ENCODE measurements at places on chromosomes 11 and 22.

DNA sequence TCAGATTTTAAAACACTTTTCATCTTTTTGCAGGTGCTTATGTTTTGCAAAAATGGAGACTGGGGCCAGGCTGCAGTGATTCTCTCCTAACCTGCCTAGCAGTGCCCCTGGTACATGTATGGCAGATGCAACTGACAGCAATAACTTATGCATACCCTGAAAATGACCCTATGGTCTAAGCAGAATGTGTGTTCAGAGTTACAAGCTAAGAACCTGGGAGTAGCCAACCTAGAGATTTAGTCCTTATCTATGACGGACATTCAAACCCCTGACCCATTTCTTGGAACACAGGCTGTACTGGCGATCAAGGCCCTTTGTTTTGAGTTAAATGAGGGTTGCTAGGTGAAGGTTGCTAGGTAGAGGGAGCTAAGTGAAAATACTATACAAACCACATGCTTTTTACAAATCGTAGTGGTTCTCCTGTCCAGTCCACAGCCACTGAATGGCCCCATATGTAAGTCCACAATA is 184.9 kb upstream of the SESN3 start:
- no peak for DNase-seq

DNA sequence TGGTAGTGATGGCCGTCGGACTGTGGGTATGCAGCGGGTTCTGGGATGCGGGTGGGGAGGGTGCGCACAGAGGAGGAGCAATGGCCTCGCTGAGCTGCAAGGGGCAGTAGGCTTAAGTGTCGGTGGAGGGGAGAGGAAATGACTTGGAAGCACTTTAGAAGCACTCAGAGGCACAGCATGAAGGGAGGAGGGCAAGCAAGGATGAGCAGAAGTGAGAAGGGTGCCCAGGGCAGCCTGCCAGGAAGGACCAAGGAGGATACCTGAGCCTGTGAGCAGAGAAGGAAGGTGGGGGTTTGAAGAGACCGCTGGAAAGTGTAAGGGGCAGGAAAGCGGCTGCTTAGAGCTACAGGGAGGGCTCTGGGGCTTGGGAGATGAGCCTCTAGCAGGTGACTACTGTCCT is 330 bp downstream of the SLC5A1 start:
- no peak for DNase-seq

DNA sequence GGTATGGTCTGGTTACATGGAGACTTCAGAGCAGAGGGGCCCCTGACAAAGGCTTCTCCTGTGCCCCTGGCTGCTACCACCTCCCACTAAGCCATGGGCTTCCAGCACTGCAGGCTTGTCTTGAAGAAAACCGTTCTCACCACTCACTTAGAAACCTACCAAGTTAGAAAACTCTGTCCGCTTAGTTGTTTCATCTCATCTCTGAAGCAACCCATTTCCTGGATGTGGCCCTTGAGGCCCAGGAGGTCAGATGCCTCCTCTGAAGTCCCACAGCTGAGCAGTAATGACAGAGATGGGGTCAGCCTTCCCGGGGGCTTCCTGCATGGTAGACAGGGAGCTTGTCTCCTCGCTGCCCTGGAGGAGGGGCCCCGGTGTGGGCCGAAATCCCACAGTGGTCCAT is 12.9 kb downstream of the CSF2RB start:
- DNase-seq, result no peak

GRCh38 chr11:123519055-123519796 is 89.2 kb downstream of the GRAMD1B start:
- no peak for DNase-seq

- no peak for DNase-seq
Observed at GRCh38 chr22:38296372-38296771, 20.9 kb downstream of the CSNK1E start.

- no peak for DNase-seq
Observed at GRCh38 chr11:2737866-2738265, 38.1 kb upstream of the KCNQ1OT1 start.

DNA sequence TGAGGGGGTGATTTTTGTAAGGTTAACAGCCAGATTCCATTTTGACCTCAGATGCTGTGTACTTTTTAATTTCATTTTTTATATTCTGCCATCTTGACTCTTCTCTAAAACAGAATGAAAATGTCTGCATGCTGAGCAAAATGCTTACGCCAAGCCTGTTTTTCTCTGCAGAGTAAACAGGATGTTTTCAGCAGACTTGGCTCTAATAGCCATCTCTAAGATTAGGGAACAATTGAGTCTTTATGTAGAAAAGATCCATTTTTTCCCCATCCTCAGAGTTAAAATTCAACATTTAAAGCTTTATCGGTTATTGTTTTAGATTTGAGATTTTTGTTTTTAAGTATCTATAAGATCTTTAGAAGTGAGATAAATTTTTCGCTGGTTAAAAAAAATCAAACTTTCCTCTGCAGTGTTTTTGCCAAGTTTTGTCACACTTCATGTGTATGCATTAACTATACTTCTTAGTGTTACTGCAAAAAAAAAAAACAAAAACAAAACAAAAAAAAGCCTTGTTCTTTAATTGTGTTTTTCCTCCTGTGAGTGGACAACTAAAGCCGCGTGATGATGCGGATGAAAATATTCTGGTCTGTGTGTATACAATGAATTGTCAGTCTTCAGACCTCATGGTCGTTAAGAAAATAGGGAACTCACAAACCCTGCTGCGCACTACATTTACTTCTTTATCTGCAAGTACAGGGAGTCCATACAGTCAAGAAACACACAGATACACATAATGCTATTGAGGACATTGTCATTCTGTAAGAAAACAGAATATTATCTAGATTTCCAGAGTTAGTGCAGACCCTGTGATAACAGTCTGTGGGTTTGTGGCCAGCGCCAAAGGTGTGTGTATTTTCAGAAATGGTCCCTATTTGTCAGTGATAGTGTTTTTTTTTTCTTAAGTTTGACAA is 17.5 kb upstream of the ADSL start:
- no peak for DNase-seq

DNA sequence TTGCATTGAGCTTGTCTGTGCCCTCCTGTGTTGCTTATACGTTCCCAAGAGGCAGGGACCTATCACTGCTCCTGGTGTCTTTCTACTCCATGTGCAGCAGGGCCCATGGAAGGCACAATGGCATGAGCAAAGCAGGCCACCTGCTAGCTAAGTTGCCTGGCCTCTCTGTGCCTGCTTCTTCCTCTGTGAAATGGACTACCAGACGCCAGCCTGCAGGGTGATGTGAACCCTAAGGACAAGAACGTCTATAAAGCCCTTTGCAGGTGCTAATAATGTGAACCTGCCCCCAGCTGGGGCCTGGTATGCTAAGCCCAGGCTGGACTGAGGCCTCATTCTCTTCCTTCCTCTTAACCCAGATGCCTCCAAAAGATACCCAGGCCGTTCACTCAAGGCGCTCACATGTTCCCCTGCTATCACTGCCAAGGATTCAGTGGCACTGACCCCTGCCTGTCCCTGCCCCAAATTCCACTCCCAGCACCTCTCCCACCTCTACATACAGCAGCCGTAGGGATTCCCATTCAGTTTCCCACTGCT is 4.0 kb downstream of the GUCD1 start:
- DNase-seq, result no peak

DNA sequence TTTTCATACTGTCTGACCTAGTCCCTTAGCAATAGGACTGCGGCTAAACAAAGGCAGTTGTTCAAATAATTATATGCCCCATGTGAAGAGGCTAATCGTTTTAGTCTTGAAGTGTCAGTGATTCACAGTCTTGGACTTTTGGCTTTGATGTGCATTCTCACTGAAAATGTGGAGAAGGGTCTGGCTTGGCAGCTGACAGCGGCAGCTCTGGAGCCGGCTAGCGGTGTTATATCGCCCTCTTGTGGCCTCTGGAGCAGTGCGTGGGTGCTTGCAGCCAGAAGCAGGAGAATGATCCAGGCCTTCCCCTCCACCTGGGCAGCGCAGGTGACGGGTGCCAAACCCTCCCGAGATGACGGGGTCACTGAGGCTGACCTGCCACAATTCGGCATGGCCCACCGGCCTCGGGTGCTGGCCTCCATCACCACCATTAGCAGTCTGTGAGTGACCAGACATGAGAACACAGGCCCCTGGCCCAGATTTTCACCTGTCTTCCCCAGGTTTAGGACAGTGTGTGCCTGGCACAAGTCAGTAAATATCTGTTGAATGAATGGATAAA is 90.3 kb upstream of the PITPNB start:
- peak; percentile 92 for DNase-seq

- DNase-seq, result no peak
Observed at GRCh38 chr11:95939091-95939490, 15.2 kb upstream of the MTMR2 start.

DNA sequence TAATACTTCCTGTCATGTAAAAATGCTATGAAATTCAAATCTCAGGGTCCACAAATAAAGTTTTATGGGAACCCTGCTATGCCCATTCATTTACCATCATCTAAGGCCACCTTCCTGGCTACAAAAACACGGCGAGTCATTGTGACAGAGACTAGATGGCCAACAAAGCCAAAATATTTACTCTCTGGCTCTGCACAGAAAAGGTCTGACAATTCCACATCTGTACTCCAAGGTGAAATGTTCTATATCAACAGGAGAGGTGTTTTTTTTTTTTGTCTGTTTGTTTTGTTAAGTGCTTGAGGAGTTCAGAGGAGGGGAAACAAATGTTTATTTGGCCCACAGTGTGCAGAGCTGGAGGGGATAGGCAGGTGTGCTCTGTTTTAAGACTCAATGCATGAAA is 18.6 kb upstream of the TMA7B start:
- DNase-seq, result no peak

DNA sequence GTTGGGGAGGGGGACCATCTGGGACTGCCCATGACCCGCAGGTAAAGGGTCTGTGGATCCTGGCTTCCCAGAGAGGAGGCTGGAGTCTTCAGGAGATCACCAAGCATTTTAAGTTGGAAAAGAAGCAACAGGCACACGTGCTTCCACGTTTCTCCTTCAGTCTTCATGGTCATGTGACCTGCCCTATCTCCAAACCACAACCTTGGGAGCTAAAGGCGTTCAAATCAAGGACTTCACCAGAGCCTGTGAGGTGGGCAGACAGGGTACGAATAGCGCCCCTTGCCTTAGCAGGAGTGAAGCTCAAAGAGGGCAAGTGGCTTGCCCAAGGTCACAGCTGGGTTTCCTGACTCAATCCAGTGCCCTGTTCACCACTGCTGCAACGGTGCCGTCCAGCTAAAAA is 6.7 kb downstream of the TMEM184B start:
- no peak for DNase-seq

DNA sequence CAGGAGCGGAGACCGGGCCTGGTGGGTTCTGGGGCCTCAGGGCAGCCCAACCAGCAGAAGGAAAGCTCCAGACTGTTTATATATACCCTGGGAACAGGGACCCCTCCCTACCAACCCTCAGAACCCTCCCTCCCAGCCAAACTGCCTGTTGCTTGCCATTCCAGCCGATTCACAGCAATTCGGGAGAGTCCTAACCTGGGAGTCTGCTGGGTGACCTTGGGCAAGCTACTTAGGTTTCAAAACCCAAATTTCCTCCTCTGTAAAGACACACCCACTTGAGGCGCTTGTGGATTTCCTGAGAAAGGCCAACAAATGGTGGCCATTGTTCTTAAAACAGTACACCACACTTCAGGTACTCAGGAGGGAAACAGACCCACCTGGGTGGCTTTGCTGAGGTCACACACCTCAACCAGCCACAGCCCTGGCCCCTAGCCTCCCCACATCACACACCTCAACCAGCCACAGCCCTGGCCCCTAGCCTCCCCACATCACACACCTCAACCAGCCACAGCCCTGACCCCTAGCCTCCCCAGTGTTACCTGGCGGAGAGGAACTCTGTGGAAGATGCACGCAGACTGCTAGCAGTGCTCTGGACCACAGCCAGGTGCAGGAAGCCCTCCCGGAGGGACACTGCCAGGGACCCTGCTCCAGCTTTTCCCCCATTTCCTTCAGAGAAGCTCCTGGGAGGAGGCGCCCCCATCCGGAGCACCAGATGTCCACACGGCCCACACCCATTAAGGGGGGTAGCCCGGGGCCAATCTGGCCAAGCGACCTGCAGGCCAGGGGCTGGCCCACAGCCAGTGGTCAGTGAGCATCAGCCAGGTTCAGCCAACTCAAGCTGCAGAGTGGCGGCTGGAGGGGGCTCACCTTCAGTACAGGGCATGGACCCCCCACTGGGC is 6.2 kb downstream of the SHISA8 start:
- no peak for DNase-seq

DNA sequence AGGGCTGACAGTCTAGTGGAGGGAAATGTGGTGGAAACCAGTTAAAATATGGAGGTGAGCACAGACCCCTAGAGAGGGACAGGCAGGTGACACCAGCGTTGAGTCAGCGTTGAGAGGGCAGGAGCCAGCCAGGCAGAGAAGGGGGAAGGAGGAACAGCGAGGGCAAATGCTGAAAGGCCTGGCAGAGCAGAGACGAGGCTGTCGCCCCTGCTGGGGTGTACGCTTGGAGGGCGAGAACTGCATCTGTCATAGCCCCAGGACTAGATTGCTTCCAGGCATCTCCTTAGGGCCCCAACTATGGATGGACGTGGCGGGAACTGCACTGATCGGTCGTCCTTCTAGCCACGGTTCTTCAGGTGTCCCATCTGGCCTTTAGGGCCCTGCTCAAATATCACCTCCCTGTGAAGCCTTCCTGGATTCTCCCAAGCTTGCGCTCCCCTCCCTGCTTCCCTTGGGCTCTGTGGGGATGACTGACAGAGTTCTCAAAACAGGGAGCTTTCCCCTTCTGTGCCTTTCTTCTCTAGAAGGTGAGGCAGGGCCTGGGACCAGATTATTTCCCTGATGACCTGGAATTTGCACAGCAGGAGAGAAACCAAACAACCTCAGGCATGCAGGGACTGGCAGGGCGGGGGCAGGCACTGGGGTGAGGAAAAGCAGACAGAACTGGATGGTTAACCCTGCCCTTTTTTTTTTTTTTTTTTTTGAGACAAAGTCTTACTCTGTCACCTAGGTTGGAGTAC is 11.1 kb downstream of the SYNGR1 start:
- no peak for DNase-seq

GRCh38 chr22:43530349-43531201 is 118.8 kb downstream of the MPPED1 start:
- peak; percentile 87 for DNase-seq

GRCh38 chr11:134750619-134751018 is 338.6 kb upstream of the B3GAT1 start:
- no peak for DNase-seq

DNA sequence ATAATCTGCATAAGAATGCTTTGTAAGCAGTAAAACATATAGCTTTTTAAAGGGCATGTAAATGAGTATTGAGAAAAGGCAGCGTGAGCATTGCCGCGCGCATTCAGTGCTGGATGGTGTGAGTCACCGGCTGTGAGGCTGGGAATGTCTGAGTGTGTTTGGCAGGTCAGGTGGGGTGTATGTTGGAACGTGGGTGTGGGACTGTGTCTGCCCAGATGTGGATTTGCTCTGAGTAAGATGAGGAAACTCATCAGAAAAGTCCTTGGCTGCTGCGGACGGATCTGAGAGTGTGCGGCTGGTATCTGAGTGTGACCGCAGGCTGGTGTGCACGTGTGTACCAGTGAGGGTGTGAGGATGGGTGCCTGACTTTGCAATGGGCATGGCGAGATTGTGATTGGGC is 66.2 kb upstream of the NECTIN1 start:
- DNase-seq, result no peak

- no peak for DNase-seq
Observed at GRCh38 chr11:121755906-121756305, 303.1 kb upstream of the SORL1-AS1 start.

GRCh38 chr11:106403751-106404150 is 326.3 kb downstream of the AASDHPPT start:
- no peak for DNase-seq

GRCh38 chr11:118621071-118621783 is 13.8 kb downstream of the PHLDB1 start:
- DNase-seq, result no peak

- no peak for DNase-seq
Observed at GRCh38 chr22:46465793-46466192, 71.6 kb downstream of the CELSR1 start.
